ENCODE measurements at places on chromosomes 4 and X.

GRCh38 chr4:140047017-140047640 lies 106.9 kb downstream of the MAML3 start:
- no peak for DNase-seq

DNA sequence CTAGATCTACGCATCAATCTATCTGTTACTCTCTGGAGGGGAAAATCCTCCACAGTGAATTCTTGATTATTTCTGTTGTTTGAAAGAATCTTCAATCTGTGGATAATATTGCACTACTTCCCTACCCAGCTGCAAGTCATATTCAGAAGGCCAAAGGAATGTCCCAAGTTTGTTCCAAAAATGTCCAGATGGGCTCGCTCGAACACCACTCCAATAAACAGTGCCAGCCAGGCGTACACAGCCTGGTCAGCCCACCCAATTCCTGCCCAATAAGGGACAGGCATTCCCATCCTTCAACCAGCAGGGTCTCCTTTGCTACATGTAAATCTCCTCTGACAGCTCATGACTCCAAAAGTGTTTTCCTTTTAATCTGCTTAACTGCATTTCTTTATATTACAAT lies 80.7 kb upstream of the GPM6B start:
- no peak for DNase-seq

- DNase-seq, result peak; percentile 75
These were observed 270.0 kb downstream of the ARHGAP24 start for GRCh38 chr4:85744950-85745349.

- peak; percentile 77 for DNase-seq
These were observed 113.9 kb upstream of the VAMP7 start for GRCh38 chrX:155767051-155767875.

DNA sequence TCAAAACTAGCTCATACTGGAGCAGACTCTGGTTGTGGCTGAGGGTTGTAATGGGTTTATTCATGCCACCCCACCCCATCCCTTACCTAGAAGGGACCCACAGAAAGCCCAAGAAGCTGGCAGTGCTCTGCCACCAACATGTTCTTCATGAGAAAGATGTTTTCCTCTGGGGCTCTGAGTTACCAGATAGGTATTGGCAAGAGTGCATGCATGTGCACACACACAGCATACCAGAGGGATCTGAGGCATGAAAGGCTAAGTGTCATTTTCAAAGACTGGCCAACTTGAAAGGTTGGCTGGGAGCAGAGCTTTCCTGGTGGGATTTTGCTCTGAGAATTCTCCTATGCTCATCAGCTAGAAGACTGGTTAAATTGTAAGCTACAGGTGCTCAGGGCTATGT lies 65.2 kb downstream of the PHOX2B start:
- peak; percentile 33 for DNase-seq

DNA sequence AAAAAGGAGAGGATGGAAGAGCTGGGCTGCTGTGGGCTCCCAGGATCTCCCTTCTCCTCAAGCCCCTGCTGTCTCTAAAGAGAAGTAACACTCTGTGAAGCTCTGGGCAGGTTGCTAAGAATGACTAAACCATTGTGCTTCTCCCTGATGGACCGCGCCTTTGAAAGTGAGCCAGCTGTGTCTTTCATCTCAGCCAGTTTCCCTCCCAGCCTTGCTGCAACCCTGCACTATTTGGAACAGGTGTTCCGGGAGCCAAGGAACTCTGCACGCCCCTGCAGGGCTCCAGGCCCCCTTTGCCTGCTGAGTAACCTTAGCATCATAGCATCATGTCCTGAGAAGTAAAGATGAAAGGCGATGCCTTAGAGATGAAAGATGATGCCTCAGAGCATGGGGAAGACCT lies 39.7 kb downstream of the SMIM20 start:
- no peak for DNase-seq

GRCh38 chr4:83862471-83862870 lies 326.6 kb downstream of the GPAT3 start:
- DNase-seq, result peak; percentile 55

- DNase-seq, result no peak
These were observed 36.3 kb downstream of the RTL5 start for GRCh38 chrX:72095370-72095769.

- DNase-seq, result no peak
These were observed 32.2 kb upstream of the CCSER1 start for GRCh38 chr4:90095000-90095399.

DNA sequence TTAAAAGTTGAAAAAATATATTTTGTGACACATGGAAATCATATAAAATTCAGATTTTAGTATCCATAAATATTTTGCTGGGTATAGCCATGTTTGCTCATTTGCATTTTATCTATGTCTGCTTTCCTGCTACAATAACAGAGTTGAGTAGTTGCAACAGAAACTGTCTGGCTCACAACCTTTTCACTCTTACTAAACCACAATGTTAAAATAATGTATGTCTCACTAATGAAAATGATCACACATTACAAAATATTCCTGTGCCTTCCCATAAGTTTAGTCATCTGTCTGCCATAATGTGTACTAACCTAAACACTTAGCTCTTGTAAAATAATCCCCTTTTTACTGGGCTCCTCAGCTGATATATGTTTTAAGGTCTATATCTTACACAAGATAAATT lies 174.0 kb upstream of the PRPS2 start:
- DNase-seq, result peak; percentile 14

GRCh38 chr4:98638661-98639060 lies 19.8 kb downstream of the TSPAN5 start:
- no peak for DNase-seq

- DNase-seq, result no peak
These were observed 495.3 kb downstream of the UBE2NL start for GRCh38 chrX:144379156-144379555.

DNA sequence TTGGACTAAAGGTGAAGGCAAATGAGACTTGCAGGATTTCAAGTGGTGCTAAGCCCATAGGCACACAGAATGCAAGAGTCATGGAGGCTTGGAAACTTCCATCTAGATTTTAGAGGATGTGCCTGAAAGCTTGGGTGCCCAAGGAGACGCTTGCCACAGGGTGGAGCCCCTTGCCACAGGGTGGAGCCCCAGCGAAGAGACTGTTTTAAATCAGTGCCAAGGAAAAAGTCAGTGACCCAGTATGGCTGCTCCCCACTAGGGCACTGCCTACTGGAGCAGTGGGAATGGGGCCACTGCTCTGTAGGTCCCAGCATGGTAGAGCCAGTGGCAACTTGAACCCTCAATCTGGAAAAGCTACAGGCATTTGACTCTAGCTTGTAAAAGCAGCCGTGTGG lies 794.2 kb upstream of the LCORL start:
- no peak for DNase-seq

DNA sequence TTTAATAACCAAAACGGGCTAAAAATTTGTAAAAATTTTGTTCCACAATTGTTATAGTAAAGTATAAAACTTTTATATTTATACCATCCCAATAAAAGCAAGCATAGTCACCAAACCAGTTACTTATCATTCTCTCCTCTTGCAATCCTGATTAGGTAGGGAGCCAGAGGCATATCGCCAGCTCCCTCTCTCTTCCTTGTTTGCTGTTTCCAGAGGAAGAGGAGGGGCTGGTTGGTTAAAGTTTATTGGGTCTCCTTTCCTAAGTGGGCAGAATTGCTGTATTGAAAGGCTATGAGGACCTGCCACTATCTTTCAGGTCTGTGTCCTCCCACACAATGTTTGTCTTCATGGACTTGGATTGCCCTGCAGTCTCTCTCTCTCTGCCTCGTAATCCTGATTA lies 29.6 kb upstream of the BBS12 start:
- no peak for DNase-seq

- DNase-seq, result peak; percentile 73
These were observed 294.9 kb upstream of the ZCCHC13 start for GRCh38 chrX:74009041-74009440.

GRCh38 chr4:39719804-39720580 lies 22.1 kb downstream of the UBE2K start:
- DNase-seq, result no peak

DNA sequence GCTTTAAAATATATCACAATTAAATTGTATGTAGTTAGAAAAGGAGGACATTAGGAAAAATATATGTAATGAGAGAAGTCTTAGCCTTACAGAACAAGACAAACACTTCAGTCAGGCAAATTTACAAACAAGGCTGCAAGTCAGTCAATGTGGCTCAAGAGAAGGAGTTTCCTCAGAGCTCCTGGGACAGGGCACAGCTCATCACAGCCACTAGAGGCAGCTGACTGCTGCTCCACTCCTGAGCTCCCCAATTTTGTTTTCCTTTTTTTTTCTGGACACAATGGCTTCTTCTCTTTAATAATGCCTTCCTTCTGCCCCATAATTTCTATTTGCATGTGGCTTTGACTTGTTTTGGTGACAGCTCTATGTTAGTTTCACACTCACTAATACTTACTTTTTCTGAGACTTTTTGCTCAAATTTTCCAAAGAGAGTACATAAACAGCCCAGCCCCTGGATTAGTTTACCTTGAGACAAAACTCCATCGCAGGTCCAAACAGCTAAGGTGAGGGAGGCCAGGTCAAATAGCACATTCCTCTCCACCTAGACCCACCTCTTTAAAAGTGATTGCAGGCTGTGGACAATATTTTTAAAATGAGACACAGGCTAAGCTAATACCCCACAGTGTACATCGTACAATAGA lies 850.4 kb upstream of the FRG1 start:
- DNase-seq, result peak; percentile 3

DNA sequence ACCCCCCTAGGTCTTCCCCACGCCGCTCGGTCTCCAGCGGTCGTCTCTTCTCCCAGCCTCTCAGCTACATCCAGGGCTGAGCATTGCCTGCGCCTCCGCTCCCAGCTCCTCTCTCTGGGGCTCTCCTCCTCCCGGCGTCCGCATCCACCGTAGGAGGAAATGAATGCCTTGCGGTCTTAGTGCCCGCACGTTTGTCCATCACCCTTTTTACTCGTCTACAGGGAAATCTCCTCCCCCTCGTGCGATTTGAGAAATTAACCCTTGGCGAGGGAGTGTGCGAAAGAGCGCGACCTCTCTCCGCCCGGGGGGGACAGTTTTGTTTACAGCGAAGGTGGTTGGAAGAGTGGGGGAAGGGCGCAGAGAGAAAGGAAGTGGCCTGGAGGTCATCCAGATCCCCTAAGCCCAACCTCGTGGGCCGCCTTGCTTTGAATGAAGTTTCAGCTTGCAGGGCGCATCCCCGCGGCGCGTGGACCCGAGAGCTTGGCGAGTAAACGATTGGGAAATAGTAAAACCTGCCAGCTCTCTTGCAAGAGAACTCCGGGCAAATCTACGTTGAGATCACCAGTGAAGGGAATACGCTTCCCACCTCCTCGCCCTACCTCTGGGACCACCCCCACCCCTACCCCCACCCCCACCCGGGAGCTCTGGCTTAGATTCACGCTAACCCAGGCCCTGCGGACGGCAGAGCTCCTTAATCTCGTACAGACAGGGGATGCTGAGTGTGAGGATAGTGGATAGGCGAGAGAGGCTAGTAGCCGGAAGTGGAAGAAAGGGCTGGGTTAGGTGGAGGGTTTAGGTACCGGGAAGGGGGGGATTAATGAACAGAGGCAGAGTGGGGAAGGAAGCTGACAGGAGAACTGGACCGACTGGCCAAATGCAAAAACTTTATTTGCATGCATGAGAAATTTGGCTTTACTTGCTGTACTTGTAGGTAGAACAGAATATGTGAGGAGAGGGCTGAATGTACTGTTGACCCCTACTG lies at the start of gene ELOVL6:
Gene ELOVL6, minus strand, starts transcription at position 181 of the 982 bp plus-strand sequence. CDS start 280 bp downstream, outside the sequence.
- peak; percentile 94 for DNase-seq

DNA sequence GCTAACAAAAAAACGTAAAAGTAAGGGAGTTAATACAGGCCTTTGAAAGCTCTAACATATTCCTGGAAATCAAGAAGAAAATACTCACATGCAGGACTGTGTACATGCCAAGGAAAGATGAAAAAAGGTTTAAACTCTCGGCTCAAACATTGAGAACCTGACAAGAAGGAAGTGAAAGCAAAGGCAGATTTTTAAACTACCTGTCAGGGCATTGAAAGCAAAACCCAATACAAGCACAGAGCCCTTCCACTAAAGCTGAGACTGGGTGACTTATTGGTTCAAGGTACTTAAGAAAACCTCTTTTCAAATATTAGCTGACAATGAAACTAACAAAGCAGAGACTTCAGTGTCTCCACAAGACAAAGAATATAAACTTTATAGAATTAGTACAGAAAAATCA lies 313.0 kb upstream of the GRID2 start:
- DNase-seq, result no peak

DNA sequence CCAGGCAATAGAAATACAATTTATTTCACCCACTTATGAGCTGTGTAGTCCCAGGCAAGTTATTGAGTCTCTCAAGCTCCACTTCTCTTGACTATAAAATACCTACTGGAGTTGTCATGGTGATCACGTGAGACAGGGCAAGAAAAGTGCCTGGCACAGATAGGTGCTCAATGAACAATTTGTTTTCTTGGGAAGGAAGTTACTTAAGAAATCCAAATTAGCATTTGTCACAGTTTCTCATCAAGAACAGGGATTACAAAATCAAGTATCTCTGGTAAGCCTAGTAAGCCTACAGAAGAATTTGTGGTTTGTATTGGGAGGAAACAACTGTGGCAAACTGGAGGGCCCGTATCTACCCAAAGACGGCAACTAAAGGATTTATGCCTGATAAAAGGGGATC lies 37.5 kb upstream of the RASGEF1B start:
- no peak for DNase-seq

DNA sequence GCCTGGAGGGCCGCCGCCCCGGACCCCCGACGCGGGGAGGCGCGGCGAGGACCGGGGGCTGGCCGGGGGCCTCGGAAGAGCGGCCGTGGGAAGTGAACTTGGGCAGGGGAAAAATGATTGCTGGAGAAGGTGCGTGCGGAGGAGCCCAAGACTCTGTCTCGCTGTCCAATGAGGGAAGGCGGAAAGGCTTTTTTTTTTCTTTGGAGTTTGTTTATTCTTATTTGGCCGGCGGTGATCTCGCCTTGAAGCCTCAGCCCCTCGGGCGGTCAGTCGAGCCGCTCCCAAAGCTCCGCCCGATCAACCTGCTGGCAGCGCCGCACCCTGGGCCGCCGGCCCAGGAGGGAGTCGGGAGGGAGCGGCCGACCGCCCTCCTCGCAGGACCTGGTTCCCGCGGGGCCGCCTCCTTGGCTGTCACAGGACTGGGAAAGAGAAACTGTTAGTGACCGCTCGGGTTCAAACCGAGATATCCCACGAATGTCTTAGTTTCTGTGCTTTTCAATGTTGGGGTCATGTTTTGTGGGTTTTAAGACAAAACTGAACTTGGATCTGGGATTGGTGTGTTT lies 2.5 kb downstream of the CPEB2 start:
- peak; percentile 66 for DNase-seq

All from amniotic epithelial cell (primary cell).